ENCODE measurements at places on chromosomes 4 and X.

DNA sequence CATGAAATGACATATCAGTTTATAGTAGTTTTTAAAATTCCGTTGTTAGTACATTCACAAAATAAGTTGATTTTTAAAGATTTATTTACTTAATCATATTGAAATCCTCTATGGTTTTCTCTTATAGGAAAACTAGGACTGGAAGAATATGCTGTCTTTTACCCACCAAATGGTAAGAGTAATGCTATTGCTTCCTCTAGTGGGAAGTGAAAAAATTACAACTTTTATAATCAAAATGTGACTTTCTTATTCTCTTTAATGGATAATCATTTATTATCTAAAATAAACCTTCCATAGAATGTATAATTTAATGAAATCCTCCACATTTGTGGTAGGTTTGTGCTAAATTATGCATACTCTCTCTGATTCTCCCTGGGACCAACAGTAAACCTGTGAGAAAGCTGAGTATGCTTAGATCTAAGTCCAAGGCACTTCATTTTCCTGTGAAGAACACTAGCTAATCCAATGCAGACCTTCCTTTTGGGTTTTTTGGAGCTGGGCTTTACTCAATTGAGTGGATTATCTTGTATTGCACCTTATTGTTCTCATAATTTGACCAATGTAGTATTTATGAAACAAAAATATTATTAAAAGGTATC lies 136.2 kb downstream of the TBC1D19 start:
- DNase-seq, result no peak

- DNase-seq, result no peak
Observed at GRCh38 chr4:44760142-44760898, 34.0 kb upstream of the GNPDA2 start.

- no peak for DNase-seq
Observed at GRCh38 chr4:23033796-23034195, 341.1 kb downstream of the GBA3 start.

GRCh38 chr4:1683261-1683735 lies 815 bp downstream of the FAM53A start:
- DNase-seq, result peak; percentile 86

- DNase-seq, result no peak
Observed at GRCh38 chr4:35250761-35251160, 993.6 kb downstream of the ARAP2 start.

GRCh38 chr4:59200992-59201391 lies 1999.1 kb upstream of the ADGRL3 start:
- no peak for DNase-seq

DNA sequence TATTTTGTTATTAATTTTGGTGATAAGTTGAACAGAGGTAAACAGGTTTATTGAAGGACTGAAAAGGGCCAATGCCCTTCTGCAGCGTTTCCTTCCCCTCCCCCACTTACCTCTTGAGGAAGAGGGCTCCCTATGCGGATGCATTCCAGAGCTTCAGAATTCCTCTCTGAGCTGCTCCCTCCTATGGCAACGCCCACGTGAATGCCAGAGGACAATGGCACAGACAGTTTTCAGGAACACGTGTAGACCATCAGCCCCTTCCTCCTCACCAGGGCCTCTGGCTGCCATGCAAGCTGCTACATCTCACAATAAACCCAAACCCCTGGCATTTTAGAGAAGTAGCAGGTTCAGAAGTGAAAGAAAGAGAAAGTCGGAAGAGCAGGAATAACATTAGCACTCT lies 127.9 kb downstream of the CHRDL1 start:
- no peak for DNase-seq

DNA sequence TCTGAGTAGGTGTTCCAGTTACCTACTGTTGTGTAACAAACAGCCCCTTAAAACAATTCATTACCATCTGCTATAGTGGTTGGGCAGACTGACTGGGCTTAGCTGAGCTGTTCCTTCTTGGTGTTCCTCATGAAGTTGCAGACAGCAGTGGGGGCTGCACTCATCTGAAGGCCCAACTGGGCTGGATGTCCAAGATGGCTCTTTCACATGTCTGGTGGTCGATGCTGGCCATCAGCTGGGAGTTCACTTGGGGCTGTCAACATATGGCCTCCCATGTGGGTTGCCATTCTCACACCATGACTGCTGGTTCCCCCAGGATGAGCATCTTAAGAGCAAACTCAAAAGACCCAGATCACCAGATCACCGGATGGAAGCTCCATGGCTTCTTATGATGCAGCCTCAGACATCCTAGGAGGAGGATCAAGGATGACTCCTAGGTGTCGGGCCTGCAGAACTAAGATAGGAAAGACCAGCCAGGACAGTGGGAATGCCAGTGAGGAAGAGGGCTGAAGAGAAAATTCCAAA lies 34.3 kb upstream of the PPP2R2C start:
- DNase-seq, result no peak

DNA sequence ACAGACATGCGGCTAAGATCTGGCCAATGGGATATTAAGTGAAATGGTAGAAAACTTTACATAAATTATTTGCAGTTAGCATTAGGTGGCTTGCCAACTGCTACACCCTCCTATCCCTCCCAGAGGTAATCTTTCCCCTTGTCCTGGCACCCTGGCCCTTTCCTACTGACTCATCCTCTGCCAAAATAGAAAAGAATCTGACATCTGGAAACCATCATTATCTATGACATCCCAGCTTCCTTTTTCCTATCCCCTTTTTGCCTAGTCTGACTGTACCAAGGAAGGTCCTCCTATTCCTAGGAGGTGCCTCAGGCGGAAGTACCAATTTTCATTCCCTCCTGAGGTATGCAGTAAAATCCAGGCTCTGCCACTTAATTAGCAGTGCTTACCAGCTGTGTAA lies 163.6 kb upstream of the KLF3 start:
- DNase-seq, result no peak

- no peak for DNase-seq
Observed at GRCh38 chr4:54607521-54607920, 50.2 kb upstream of the KIT start.

- no peak for DNase-seq
Observed at GRCh38 chrX:16160729-16161128, 6.6 kb upstream of the MAGEB17 start.

- DNase-seq, result no peak
Observed at GRCh38 chr4:8882239-8882638, 10.6 kb upstream of the HMX1 start.

GRCh38 chrX:17616936-17617335 lies 120.4 kb upstream of the SCML1 start:
- DNase-seq, result no peak

GRCh38 chr4:76544725-76545124 lies 109.7 kb downstream of the SHROOM3 start:
- no peak for DNase-seq

DNA sequence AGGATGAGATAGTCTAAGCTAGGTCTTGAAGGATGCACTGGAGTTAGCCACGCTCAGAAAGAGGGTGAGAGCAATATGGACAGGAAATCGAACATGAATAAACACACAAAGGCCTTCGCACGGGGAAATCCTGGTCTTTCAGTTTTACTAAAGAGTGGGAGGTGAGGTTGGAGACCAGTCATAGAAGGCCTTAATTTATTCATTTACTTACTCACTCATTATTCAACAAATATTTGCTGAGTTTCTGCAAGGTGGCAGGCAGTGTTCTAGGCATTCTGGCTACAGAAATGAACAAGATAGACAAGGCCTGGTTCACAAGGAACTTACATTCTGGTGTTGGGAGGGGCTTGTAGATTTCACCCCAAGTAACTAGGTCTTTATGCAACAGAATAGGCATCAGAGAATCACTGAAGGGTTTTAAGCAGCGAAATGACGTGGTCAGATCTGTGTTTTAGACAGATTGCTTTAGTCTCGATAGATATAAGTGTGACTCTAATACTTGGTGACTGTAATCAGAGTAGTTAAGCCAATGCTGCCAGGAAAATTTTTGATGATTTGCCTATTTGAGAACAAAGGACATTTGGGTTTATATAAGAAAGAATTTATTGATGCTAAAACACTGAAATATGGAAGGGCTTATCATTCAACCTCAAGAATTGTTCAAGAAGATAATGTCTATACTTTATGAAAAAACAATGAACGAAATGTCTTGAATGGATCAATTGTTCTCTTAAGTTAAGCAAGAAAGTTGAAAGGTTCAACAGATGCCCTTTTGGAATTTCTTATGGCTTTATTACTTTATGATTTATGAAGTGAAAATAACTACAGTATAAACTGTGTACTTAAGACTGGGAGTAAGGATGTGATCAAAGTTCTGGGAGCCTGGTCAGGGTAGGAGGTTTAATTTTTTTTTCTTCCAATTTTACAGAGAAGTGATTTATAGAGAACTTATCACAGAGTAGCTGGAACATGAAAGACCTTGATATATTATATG lies 184.4 kb upstream of the CASK start:
- no peak for DNase-seq

DNA sequence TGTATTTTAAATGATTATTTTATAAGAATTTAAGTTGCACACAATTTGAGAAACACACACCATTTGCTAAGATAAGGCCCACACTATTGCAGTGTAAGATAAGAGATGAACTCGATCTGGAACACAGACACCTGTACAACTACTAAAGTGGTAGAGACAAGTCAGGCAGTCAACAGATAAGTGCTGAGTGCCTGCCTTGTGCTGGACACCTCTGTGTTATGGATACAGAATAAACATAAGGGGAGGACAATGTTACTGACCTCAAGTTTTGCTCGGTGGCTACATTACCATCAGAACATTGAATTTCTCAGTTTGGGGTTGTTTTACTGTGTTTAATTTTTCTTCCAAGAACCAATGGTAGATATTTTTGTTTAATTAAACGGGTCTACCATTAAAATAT lies 74.1 kb downstream of the RASGEF1B start:
- no peak for DNase-seq

DNA sequence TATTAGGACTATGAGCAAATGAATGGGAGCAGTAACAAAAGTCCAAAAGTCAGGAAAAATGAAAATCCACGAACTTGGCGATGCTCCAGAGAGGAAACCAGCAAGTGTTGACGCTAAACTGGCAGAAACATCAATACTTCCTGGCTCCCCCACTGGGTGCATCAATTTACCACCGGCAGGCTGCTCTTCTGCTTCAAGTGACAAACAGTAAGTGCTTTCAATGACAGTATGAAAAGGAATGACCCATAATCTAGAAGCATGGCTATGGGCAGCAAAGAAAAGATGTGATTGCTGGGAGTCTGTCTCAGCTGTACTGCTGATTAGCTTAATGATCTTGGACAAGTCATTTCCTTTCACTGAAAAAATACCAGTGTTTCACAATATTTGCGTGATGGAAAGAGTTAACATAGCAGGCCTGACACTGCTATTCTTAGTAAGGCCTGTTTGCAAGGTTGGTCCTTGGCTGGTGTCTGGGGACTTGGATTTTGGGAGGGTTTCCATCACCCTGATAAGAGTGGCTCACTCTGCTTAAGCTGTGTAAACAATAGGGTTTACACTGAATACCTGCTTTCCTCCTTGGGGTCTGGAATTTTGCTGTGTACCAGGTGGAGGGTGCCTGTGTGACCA lies 8.7 kb downstream of the ATP11C start:
- DNase-seq, result no peak

DNA sequence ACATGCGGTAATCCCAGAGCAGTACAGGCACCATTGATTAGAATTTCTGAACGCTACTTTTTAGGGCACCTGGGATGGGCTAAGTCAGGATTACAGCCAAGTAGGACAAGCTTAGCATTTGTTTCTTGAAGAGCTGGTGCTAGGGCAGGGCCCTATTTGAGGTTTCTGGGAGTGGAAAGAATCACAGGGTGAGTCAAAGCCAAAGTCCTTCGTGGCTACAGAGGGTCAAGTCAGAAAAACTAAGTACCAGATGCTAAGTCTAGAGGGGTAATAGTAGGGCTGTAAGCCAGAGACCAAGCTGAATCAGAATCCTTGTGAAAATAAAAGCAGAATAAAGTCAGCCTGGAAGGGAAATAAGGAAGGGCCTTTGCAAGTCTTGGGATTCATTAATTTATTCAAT lies 448.6 kb downstream of the ZIC3 start:
- DNase-seq, result no peak

- DNase-seq, result no peak
Observed at GRCh38 chr4:52015366-52015765, 4.8 kb downstream of the LRRC66 start.

DNA sequence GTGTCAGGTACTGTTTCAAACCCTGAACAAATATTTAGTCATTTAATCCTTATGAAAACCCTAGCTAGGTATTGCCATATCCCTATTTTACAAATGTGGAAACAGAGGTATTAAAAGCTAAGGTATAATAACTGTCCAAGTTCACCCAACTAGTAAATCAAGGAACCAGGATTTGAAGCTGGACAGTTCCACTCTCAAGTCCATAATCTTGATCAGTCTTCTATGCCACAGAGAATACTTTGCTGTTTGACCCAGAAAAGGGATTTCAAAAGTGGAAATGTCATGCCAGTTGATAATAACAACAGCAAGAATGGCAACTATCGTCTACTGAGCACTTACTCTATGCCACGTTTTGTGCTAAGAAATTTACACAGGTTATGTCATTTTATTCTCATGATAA lies 90.4 kb upstream of the KIT start:
- no peak for DNase-seq

- no peak for DNase-seq
Observed at GRCh38 chrX:136650811-136651210, 2.9 kb downstream of the CD40LG start.

GRCh38 chr4:109441862-109442458 lies 8.3 kb downstream of the SEC24B start:
- no peak for DNase-seq

- DNase-seq, result no peak
Observed at GRCh38 chr4:129264008-129264657, 168.2 kb downstream of the C4orf33 start.

DNA sequence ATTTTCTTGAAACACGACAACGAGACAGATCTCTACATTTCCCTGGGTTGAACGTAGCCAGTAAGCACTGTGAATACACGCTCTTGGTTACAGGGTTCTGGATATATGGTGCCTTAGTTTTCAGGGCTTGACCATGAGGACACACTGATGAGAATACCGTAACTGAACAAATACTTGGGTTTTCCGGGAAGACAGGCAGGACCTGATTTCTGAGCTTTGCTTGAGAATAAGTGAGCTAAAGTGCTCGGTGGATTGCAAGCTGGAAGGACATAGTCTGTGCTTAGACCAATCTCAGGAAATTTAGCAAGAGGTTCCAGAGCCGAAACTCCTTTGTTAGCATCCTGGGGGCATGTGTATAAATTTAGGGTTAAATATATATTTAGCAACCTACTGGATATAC lies 876 bp upstream of the TACR3 start:
- DNase-seq, result no peak

- no peak for DNase-seq
Observed at GRCh38 chr4:46249516-46249915, 125.7 kb upstream of the GABRG1 start.

Measured in sigmoid colon (tissue), 7 donors.